Epithelial cell of esophagus (primary cell): ENCODE measurements at places on chromosomes 2 and 18.

DNA sequence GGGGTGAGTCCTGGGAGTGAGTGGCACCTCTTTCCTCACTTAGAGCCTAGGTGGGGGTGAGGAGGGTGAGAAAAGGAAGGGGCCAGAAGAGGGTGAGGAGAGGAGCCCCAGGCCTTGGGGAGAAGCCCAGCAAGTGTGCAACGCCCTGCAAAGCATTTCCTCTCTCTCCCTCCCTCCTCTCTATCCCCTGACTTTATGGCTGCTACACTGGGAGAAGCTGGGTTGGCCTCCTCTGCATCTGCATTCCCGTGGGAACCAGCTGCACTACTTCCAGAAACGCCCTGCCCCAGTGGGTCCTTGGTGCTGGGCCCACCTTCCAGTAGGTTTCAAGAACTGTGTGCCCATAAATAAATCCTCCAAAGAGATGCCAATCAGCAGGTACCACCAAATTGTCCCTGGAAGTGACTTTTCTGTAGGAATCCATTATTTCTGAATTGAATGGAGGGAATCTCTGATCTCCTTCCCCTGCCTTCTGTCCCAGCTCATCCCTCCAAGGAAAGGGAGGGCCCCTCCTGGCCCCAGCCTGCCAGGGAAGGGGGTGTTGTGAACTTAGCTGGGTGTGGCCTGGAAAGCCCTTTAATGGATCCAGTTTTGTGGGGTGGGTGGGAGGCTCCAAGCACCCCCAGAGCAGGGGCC, 95.7 kb upstream of the BOD1L2 start:
- no peak for DNase-seq

GRCh38 chr2:216739035-216739434, 43.7 kb upstream of the IGFBP5 start:
- DNase-seq = no peak

DNA sequence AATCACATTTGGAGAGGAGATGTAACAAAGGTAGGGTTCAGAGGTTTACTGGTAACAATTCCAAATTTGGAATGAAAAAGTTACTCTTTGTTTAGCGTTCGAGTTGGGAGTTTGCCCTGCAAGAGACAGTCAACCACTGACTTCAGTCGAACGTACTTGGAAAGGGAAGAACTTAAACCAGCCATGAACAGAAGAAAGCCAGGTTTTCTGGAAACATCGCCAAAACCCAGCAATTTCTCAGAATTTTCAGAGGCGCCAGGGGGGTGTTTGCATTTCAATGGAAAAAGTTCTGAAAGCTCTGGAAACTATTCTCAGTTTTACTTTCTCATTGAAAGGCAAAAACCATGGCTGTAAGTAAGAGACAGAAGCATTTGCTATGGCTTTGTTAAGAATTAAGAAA, 28.5 kb upstream of the AQP4 start:
- DNase-seq = no peak

DNA sequence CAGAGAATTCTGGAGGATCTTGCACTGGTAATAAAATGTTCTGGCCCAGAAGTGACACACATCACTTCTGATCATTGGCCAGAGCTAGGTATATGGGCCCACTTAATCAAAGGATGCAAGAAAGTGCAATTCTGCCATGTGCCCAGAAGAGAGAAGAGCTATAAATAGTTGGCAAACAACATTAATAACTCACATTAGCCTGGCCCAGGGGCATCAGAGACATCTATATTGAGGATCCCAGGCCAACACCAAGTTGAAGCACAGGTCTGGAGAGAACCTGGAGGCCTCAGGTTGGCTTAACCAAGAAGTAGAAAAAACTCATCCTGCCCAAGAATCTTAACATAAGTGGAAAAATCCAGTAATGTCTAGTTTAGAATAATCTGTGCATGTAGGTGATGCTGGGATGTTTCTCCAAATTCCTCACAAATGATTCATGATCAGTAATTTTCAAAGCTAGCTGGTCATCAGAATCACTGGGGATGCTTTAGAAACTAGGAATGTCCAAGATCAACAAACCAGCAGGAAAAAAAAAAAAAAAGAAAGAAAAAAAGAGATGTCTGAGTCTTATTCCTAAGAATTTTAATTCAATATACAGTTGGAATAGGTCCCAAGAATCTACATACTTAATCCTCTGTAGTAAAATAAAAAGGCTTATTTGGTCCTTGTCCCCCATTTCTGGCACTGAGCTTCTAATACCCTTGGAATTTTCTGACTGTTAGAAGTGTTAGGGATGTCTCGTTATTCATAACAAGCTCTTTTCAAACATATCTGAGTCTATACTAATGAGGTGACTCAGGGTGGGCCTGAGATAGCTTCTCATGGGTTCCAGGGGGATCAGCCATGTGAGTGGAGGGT, 35.0 kb upstream of the EVA1A start:
- DNase-seq = no peak

GRCh38 chr2:120323214-120323613, 22.7 kb upstream of the INHBB start:
- DNase-seq = no peak

DNA sequence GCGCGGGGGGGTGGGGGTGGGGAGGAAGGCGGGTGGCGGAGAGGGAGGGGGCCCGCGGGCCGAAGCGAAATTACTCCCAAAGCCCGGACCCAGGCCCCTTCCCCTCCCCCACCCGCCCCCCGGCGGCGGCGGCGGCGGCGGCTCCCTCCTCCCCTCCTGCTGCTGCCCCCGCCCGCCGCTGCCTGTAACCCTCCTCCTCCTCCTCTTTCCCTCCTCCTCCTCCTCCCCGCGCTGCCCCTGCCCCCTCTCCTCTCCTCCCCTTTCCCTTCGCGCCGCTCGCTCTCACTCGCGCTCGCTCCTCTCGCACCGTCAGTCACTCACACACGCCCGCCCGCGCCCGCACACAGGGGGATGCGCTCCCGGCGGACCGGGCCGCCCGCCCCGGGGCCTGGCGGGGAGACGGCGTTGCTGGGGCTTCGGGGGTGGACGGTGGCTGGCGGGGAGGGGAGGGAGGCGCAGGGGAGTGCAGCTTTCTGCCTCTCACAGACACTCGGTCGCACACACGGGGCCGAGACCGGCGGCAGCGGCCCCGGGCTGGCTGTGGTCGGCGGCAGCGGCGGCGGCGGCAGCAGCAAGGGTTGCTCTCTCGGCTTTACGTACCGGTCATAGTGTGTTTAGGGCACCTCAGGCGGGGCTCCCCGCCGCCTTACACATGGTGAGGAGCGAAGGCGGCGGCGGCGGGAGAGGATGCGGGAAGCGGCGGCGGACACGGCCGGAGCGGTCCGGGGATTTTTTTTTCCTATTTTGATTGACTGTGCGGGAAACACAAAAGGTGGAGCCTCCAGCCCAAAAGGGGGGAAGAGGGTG, 405 bp downstream of the SP3 start:
- peak; percentile 83 for DNase-seq

- DNase-seq = no peak
These were observed 409.5 kb upstream of the FIGN start for GRCh38 chr2:164145093-164145987.

DNA sequence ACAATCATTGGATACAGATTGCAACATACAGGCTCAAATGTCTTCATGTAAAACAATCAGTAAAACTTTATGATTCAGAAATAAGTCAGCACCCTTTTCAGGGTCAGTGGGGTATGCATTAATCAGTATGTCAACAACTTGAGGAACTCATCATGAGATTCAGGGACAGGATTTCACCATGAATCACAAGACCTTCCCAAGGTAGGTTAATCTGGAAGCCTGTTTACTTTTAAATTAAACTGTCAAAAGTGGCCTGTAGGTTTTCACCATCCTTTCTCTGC, 104.8 kb downstream of the SP100 start:
- peak; percentile 95 for DNase-seq

DNA sequence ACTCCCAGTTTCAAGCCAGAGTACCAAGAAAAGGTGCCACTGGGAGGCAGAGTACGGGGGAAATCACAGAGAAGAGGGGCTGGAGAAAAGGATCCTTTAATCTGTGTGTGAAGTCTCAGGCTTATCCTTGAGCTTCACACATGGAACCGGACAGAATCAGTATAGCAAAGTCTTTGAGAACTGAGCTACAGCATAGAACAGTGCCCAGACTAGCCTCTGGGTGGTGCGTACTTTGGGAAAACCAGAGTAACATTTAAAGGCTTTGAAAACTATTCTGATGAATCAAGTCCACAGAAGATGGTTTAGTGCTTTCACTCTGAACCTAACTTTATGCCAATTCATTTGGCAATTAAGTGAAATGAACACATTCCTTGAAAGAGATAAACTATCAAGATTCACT, 83.1 kb downstream of the BABAM2 start:
- DNase-seq = no peak

DNA sequence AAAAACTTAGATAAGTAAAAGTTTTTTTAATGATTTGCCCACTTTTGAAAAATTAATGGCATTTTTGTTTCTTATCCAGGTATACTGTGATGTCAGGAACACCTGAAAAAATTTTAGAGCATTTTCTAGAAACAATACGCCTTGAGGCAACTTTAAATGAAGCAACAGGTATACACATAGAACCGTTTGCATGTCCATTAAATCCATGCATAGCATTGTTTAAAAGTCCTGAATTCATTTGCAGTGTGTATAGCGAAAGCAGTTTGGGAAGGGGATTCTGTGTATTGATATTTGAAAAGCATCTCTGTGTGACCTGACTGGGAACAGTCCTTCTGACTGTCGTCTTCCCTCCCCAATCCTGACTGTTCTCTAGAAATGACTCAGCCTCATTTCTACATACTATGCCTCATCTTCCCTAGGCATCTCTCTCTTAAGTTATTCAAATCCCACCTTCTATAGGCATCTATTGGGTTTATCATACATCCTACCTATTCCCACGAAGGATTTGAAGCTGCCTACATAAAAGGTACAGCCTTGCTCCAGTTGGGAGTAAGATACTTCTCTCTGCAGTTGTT, 79.2 kb upstream of the MAP3K20 start:
- DNase-seq = peak; percentile 81
